ENCODE measurements at places on chromosomes 13 and 19.

DNA sequence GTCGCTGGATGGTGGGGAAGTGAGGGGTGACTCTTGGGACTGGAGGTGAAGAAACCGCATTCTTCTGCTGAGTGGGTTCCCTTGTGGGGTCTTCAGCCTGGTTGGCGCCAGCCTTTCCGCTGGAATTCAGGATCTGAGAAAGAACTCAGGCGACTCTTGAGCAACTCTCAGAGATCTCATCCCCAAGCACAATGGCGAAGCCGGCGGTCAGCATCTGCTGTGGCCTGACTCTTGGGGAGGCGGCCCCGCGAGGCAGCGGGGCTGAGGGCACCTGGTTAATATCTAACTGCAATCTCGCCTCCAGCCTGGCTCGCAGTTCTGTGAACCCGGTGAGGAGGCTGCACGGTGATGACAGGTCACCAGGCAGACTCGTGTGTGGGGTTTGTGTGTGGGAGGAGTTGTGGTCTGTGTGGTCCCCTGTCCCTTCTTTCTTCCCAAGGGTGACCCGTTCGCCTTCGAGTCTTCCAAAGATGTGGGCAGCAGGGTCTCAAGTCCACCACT is 883 bp downstream of the ZNF441 start:
- no peak for DNase-seq

- DNase-seq: no peak
These were observed 234.4 kb upstream of the RXFP2 start for GRCh38 chr13:31504918-31505317.

DNA sequence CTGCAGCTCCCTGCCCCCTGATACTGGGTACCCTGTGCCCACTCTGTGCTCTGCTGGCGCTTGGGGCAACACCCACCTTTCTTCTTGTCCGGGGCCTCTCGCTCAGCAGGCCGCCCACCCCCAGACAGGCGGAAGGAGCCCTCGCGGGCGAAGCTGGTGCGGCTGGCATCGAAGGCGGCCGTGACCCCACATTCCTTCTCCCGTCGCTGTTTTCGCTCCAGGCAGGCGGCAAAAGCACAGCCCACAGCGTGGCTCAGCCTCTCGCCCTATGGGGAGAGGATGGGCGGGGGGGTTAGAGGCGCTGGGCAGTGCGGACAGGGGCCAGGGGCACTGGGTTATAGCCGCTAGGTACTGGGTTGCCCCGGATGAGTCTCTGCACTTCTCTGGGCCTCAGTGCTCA is 13.3 kb downstream of the NUMBL start:
- DNase-seq: no peak

- DNase-seq: no peak
These were observed 580.1 kb downstream of the GPC5 start for GRCh38 chr13:91978571-91978970.

GRCh38 chr13:33728271-33729037 is 89.5 kb upstream of the RFC3 start:
- DNase-seq: no peak

DNA sequence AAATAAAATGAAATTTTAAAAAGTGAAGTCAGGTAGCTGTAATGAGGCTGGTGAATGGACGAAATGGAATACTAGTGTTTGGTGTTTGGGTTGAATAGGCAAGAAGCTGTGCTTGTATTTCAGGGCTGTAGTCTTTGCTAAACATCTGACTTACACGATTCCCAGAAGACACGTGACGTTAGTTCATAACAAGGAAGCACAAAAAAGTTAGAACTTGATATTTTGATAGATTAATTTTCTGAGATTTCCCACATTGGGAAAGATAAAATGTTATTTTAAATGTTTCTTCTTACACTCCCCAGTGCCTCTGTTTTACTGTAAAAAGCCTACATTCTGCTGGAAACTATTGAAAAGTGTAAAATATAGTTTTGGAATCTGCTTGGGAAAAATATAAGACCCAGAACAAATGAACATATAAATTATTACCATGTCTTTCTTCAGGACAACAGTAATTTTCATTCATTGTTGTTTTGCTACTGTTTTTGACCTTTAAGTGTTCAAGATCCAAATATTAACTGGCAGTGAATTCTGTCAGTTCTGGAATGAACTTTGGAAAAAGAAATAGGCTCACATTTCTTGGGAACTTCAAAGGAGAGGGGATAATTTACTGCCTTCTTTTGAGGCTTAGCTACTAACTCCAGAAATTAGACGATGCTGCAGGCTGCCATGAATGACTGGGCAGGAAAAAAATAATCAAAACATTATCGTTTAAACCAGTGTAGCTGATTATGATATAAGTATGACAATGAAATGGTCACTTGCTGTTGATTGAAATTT is 241.3 kb downstream of the SLITRK6 start:
- DNase-seq: no peak

DNA sequence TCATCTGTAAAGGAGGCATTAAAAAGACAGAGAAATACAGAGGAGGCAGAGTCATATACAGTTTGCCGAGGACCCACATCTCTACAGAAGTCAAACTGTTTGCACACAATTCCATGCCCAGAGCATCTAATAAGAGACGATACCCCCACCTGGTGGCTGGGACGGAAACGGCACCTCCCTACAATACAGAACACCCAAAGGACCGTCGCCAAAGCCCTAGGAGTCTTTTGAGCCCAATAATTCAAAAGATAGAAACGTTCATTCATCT is 703 bp upstream of the PLEKHG2 start:
- DNase-seq: peak; percentile 81

Data from NCI-H2081 treated with DMSO at 0.1 percent for 48 hours (cell line).